Heart left ventricle (tissue), 16 donors: ENCODE measurements at places on chromosomes 5 and 9. TPM values are rescaled to one million over a fixed set of nuclear protein-coding genes. Genes with fewer than 3 reads are reported as not detected.

GRCh38 chr5:119021149-119021732 is 32.9 kb upstream of the DTWD2 start:
- DNase-seq: no peak

WNT8A gene
- polyA plus RNA-seq: not detected

DNA sequence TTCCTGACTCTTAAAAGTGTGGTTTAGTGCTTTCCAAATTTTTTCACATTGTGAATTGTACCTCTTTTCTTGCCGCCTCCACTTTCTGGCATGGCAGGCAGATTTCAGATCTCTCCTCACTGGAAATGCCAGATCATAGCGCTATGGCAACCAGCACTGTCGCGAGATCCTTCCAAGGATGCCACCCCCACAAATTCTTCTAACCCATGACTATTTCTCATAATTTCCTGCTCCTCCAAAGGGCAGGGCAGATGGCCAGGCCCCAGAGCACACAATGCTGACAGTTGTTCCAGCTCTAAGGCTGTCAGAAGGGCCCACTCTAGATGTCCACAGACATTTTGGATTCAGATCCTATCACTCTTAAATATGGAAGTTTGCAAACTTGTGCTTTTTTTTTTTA is 446.2 kb upstream of the RIOK2 start:
- DNase-seq: peak; percentile 67

- no peak for DNase-seq
Observed at GRCh38 chr9:4126996-4127395, 172.9 kb downstream of the GLIS3 start.

GRCh38 chr9:112286926-112287325 is 46.5 kb downstream of the PTBP3 start:
- DNase-seq: no peak

DNA sequence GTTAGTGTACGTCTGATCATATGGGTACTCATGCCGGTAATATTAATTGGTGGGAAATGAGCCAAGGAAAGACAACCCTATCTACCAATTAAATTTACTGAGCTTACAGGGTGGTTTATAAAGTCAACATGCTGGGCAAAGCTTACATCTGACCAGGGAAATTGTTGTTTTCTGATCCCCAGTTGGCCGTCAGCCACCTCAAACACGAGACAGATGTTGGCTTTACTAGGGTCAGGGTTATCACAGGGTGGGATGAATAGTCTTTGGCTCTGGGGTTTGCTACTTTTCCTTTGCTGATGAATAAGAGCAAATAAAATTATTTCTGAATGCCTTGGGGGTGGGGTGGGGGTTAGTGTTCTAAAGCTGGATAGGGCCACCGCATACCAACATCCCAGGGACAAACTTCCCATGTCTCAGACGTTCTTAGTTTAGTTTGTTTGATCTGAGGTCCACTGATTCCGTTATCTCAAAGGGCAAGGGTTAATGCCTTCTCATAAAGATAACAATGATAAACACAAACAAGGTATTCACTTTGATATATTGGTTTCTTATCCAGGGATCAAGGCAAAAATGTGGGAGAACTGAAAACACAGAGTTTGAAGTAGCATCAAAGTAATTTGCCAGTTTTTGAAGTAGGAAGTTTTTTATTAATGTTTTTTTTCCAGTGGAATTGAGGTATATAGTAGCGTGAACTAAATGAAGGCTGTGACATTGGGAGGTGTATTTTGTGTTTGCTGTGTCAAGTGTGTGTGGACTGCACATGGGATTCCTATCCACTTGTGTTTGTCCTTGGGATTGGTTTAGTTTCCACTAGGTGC is 109.1 kb upstream of the RPS23 start:
- DNase-seq: no peak

DNA sequence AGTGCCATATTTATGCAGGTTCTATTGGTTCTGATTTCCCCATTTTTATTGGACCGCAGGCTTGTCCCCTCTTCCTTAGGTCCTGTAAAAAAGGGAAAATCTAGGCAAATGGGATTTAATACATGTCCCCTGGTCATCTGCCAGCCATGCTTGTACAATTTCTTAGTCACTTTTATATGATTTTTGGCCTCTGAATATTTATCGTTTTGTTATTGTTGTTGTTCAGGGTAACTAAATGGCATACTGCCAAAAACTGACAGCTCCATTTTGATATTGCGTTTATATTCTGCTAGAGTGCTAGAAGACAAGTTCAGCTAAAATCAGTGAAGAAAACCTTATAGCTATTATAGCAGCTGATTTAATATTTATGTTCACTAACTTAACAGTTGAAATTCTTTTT is 770.2 kb upstream of the FAM174A start:
- DNase-seq: no peak

- DNase-seq: no peak
Observed at GRCh38 chr5:112933651-112934365, 11.8 kb upstream of the REEP5 start.
